ENCODE measurements at places on chromosomes 3 and 15. TPM values are rescaled to one million over a fixed set of nuclear protein-coding genes. Genes with fewer than 3 reads are reported as not detected.

DNA sequence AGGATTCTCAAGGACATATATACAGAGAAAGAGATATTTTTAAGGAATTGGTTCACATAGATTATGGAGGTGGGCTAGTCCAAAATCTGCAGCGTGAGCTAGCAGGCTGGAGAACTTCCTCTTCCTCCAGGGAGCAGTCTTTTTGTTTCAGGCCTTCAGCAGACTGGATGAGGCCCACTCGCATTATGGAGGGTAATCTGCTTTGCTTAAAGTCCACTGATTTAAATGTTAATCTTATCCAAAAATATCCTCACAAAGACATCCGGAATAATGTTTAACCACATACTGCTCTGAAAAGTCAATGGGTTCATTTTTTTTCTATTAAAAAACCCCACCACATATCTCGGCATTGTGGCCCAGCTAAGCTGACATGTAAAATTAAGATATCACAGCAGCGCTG lies 22.2 kb upstream of the NRROS start:
- no peak for DNase-seq

DNA sequence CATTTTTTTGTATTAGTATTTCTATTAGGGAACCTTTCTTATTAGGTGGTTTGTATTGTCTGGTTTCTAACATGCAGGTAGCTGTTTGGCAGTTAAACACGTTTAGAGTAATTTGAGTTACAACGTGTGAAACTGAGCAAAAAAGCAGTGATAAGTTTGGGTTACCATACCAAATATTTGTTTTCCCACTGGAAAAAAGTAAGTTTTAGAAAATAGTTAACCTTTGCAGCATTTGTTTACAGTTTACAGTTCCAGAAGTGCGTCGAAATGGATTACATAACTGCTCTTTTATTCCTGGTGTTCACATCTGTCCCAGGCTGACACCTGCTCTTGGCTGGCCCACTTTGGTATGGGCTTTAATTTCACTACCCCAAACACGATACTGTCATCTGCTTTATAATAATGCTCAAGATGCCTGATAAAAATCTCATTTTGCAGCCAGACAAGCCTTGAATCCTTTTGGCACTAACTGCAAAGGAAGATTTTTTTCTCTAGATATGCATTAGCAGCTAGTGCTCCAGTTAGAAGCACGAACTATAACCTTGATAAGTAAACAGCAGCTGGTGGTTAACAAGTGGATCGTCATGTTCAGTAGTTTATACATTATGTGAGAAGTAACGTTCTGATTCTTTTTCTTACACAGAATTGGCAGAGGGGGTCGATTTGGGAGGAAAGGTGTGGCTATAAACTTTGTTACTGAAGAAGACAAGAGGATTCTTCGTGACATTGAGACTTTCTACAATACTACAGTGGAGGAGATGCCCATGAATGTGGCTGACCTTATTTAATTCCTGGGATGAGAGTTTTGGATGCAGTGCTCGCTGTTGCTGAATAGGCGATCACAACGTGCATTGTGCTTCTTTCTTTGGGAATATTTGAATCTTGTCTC lies 5.3 kb downstream of the EIF4A2 start:
- DNase-seq = no peak

DNA sequence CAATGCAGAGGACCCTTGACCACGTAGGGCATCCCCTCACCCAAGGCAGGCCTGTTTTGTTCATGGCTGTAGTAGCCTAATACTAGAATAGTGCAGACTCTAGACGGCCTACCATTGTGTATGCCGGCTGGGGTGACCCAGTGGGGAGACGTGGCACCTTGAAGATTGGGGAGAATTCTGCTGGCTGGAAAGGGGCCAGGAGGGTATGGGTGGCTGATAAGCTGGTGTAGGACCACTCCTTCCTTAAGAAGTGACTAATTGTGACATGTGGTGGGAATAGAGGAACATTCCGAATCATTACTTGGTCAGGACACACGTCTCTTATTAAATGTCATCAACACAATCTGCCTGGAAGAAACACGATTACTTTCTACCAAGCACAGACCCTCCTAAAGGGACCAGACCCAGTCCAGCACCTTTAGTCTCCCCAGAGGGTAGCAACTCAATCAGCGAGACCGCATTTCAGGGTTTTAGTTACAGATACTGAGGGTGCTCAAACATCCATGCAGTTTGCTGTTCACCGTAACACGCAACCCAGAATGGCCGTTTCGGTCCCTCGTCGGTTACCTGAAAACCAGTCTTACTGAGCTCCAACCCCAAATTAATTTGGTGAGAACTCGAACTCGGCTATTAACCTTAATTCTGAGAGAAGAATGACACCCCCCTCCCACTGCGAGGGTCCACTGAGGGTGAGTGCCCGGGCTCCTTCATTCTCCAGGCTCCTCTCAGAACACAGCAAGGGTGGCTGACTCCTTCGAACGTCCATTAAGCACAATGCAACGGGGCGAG lies 1.6 kb upstream of the KLF13 start:
- no peak for DNase-seq

DNA sequence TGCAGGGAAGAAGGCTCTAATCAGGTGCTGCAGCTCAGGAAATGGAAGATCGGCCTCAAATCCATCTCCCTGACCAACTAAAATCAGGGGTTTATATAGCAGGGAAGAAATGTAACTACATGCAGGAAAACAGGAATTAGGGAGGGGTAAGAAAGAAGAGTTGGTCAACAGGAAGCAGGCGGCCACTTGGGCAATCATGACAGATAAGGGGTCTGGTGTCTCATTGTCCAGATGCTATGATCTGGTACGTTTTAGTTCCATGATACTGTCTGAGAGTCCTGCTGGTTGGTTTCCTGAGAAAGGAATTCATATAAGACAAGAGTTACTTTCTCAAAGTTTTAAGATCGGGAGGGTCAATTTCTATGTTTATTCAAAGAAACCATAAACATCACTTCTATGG lies 24.2 kb downstream of the KATNBL1 start:
- no peak for DNase-seq

DNA sequence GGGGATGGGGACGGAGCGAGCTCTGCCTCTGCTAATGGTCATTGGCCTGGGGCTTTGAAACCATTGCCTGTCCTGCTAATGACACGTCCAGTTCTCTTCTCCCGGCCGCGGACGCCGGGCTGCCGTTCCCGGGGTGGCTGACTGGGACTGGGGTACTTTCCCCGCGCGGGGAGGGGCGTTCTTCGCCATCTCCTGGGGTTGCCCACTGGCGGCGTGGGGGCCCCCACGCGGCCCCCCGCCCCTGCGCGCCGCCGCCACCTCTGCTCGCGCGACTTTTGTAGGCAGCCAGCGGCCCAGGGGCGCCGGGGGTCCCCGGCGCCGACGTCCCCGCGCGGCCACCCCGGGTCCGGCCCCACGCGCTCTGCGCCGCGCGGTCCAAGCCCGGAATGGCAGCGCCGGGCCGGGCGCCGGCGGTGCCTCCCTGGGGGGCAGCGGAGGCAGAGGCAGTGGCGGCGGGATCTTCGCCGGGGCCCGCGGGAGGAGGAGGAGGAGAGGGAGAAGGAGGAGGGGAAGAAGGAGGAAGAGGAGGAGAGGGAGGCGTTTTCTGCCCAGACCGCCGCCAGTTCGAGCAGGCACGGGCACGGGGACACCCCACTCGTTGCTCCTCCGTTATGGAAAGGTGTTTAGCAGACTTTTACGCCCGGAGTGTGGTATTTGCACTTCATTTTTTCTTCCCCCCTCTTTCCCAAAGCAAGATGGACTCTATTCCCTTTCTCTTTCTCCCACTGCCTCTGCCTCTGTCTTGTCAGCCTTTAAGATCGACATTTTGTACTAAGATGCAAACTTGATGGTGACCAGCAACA lies 2.3 kb downstream of the BBX start:
- DNase-seq = peak; percentile 22

GRCh38 chr3:188949996-188950395 lies 221.8 kb upstream of the TPRG1 start:
- DNase-seq = no peak

DNA sequence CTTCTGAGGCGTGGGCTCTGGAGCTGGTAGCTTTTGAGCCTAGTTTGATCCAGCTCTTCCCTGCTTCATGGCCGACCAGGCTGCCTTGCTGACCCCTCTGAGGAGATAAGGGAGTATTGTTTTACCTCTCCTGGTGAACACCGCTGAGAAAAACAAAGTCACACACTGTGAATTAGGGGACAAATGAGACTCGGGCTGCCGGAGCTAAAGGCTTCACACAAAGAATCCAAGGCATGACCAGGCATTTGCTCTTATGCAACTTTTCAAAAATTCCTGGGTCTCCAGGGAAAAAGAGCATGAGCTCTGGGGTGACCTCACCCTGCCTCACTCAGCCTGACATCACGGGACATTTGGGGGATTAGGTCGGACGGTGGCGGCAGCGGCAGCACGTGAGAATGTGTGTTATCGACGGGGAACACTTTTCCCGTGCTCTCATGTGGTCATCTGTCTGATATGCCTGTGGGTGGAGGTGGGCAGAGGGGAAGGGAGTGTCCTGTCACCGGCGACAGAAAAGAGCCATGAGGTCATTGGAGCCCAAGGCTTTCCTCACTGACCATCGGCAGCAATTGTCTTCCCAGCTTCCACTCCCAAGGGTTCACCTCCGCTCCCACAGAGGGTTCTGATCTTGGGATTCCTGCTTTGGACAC lies 61.0 kb downstream of the TMEM44 start:
- peak; percentile 91 for DNase-seq

DNA sequence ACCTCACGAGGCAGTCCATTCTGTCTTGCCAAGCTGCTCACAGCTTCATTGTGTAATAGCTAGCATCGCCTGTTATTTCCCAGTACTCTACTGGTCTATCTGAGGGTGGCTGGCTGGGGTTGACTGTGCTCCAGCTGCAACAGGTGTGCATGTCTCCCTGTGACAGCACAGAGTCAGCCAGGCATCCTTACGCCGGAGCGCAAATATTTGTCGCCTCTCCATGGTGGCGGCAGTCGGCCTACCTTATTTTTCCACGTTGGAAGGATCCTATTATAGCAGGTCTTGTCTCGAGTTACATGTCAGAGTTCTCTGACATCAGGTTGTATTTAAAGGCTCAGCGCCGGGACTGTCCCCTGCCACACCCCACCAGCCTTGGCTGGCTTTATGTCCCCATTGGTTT lies 307.1 kb downstream of the TLE3 start:
- no peak for DNase-seq

DNA sequence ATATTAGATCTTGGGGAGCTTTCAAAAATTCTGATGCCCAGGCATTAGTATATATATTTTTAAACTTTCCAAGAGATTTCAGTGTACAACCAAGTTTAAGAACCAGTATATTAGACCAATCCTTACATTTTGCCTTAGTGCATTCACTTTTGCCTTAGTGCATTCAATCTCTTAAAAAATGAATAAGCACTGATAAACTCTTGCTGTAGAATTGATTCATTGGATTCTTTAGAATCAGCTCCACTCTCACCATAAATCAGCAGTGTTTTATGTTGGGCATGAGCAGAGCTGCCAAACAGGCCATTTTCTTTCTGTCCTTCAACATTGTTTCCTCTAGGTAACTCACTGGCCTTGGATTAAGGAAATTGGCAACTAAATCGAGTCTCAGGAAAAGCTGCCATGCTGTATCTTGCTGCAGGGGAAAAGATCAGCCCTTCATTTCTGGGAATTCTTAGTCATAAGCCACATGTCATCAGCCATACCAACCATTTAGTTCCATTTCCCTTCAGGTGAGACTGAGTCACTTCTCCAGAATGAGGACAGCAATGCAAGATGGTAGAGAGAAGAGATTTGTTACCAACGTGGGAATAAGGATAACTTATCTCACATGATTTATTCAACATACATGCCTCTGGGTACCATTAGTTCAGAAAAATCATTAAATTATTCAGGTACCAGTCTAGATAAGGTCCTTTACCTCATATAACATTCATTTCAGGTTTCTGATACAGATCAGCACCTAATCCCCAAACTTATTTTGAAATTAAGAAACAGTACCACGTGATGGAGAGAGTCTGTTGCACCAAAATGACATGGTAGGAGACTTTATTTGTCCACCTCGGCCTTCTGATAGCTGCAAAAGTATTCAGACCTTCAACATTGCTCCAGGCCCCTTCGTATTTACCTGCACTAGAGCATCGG lies 192.5 kb downstream of the P3H2 start:
- DNase-seq = no peak

DNA sequence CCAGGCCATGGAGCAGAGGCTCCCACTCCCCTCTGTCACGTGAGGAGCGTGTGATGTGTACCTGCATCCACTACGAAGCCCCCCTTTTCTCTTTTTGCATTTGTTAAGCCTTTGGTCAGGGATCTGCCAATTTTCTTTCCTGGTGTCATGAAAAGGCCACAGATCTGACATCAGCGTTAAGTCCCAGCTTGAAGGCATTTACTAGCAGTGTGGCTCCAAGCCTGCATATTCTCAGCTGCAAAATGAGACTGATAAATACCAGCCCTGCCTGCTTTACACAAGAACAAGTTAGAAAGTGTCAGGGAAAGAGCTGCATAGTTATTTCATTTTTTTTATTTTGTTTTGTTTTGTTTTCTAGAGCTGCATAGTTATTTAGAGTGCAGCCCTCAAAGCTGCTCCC lies 2.3 kb upstream of the ANKRD63 start:
- DNase-seq = peak; percentile 20

DNA sequence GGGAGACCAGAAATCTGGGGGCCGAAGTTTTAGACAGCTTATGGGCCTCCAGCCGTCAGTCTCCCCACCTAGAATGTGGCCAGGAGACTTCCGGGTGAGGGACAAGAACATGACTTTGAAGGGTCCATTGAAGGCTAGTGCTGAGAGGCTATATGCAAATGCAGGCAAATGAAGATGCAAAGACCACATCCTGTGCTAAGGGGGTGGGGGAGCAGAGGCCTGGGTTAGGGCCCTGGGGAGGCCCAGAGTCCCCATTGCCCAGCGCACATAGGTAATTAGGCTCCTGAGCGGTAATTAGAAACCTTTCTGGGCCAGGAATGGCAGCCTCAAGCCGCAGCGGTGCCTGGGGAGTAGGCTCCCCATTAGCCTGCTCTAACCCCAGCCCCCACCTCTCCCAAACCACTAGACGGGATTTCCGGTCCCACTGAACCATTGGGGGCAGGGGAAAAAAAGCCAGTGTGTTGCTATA lies 6.8 kb downstream of the CSK start:
- no peak for DNase-seq

- DNase-seq = no peak
Measured at GRCh38 chr3:37099469-37099868, 74.9 kb downstream of the LRRFIP2 start.

GOLGA8O gene
- total RNA-seq = 0.99 TPM

CASR gene
- not detected for total RNA-seq

SNTN gene
- not detected for total RNA-seq

RPS17 gene
- 2,665 TPM for total RNA-seq

MED12L gene
- total RNA-seq = 4.9 TPM

CPA3 gene
- total RNA-seq = not detected
